A673 (cell line): ENCODE measurements at places on chromosomes 7 and 10. TPM values are rescaled to one million over a fixed set of nuclear protein-coding genes. Genes with fewer than 3 reads are reported as not detected.

DNA sequence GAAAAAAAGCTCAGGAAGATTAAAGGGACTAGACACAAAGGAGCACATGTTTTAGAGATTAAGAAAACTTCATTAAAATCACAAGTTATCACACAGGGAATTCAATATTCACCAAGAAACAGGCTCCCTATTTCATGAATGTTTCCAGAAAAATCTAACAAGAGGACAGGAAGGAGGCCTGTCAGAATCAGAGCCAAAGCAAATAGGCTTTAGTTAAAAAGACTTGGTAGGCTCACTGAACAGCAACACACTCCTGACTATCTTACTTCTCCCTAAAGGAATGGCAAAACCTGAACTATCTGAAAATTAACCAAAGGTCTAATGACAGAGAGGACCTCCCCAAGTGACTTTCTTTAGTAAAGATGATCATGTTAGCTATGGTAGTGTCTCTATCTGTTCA, 188.3 kb upstream of the MEOX2 start:
- H3K27ac ChIP-seq: no peak overlapping the region
- no peak overlapping the region for H3K4me3 ChIP-seq
- no peaks in the 10 kb centered on the region for H3K4me1 ChIP-seq
- no peaks in the 10 kb centered on the region for H3K36me3 ChIP-seq
- no peaks in the 10 kb centered on the region for H3K27me3 ChIP-seq

The FAM237B gene
- not detected in 2 replicates for total RNA-seq

- peak overlapping the region; percentile 17 for H3K4me3 ChIP-seq
- H3K4me1 ChIP-seq: no peaks in the 10 kb centered on the region
- no peak overlapping the region for H3K27ac ChIP-seq
- no peaks in the 10 kb centered on the region for H3K36me3 ChIP-seq
- H3K27me3 ChIP-seq: no peaks in the 10 kb centered on the region
Measured at GRCh38 chr7:140435252-140435895, 31.5 kb downstream of the RAB19 start.

The MYPN gene
- total RNA-seq: 0.87 and 1.7 TPM in 2 replicates

The AIFM2 gene
- total RNA-seq: 4.3 and 5.7 TPM in 2 replicates

The STEAP2 gene
- total RNA-seq: 114 and 134 TPM in 2 replicates

GRCh38 chr7:19470031-19470430, 238.8 kb downstream of the POLR1F start:
- H3K27me3 ChIP-seq: no peaks in the 10 kb centered on the region
- H3K36me3 ChIP-seq: no peaks in the 10 kb centered on the region
- no peaks in the 10 kb centered on the region for H3K4me1 ChIP-seq
- no peak overlapping the region for H3K4me3 ChIP-seq
- DNase-seq: no peak

DNA sequence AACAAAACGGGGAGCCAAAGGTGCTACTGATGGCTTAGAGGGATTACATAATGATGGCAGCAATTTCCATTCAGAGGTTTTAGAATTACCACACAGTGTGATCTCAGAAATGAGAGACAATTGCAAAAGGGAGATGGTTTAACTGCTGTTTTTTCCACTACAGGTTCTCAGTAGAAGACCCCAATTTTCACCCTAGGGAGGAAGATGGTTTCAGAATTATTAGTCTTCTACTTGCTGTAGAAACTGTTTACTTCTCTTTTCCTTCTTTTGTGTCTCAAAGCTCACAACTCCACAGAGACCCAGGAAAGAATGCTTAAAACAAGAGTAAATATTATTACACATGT, 226.5 kb downstream of the INHBA start:
- H3K4me3 ChIP-seq: no peak overlapping the region
- DNase-seq: no peak
- no peak overlapping the region for H3K27ac ChIP-seq
- H3K4me1 ChIP-seq: no peaks in the 10 kb centered on the region
- H3K27me3 ChIP-seq: no peaks in the 10 kb centered on the region
- H3K36me3 ChIP-seq: no peaks in the 10 kb centered on the region

DNA sequence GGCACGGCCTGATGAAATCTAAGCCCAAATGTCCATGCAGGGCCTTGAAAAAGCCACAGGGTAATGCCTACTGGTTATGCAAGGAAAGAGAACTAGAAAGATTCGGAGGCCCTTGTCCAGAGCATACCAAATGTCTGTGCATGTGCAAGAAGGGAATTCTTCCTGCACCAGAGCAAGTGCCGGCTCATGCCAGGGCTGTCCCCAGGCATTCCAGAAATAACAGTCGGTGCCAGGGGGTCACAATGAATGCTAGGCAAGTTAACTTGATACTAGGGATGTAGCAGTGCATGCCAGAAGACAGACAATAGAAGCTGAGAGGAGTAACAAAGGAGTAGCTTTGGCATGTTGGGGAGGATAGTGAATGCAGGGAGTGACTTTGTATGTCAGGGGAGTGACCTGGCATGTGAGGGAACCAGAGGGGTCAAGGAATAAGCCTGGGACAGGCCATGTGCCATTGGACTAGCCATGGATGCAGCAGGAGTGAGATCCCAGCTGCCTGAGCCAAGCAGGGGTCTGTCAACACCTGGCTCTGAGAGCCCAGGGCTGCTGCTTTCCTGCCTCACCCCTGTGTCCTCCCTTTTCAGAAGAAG, 119.5 kb upstream of the UNC5B start:
- H3K36me3 ChIP-seq: no peaks in the 10 kb centered on the region
- H3K4me3 ChIP-seq: no peak overlapping the region
- no peaks in the 10 kb centered on the region for H3K4me1 ChIP-seq
- H3K27ac ChIP-seq: no peak overlapping the region

- H3K27me3 ChIP-seq: no peaks in the 10 kb centered on the region
- no peaks in the 10 kb centered on the region for H3K36me3 ChIP-seq
- H3K4me3 ChIP-seq: no peak overlapping the region
- no peaks in the 10 kb centered on the region for H3K4me1 ChIP-seq
Measured at GRCh38 chr7:138308136-138308535, 151.9 kb upstream of the TRIM24 start.

DNA sequence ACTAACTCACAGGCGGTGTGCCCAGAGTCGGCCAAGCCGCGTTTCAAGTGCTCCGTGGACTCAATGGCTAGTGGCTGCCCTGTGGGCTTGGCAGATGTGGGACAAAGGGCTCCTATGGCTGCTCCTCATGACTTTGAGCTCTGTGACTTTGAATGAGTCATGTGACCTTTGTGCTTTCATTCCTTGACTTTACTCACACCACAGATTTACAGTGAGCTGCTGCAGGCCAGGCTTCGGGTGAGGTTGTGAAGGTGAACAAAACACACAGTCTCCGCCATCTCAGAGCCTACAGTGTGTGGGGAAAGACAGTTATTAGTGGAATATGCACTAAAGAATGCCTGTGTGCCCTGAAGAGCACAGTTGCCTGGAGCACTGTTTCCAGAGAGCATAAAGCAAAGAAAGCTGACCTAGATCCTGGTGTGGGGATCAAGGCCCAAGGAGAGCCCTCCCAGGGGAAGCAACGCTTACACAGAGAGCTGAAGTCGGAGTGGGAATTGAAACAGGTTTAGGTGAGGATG, 29.7 kb upstream of the PLEKHA1 start:
- no peaks in the 10 kb centered on the region for H3K36me3 ChIP-seq
- no peaks in the 10 kb centered on the region for H3K4me1 ChIP-seq
- H3K27me3 ChIP-seq: no peaks in the 10 kb centered on the region
- no peak overlapping the region for H3K27ac ChIP-seq
- DNase-seq: no peak
- no peak overlapping the region for H3K4me3 ChIP-seq

GRCh38 chr10:14773551-14774213, 1.0 kb downstream of the FAM107B start:
- H3K27ac ChIP-seq: no peak overlapping the region
- no peaks in the 10 kb centered on the region for H3K36me3 ChIP-seq
- H3K4me1 ChIP-seq: no peaks in the 10 kb centered on the region
- peaks cover 7% of the 10 kb centered on the region for H3K27me3 ChIP-seq

GRCh38 chr7:28700790-28701203, 257.3 kb downstream of the TRIL start:
- no peak overlapping the region for H3K4me3 ChIP-seq
- H3K4me1 ChIP-seq: peaks cover 36% of the 10 kb centered on the region
- DNase-seq: peak; percentile 42
- no peaks in the 10 kb centered on the region for H3K27me3 ChIP-seq

DNA sequence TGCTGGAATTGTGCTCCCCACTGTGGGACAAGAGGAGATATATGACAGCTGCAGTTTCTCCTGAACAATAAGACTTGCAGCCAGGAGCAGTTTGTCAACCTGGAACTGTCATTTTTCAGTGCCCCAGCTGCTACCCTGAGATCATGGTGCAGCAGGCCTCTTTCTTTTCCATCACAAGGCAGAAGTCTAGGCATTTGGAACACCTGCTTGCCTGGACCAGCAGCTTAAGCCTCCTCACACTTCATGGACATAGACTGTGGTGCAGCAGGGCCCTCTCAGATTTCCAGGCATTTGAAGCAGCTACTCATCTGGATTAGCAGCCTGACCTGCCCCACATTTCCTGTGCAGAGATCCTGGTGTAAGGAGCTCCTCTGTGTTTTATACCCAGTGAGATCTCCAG, 450.7 kb upstream of the TEX47 start:
- no peaks in the 10 kb centered on the region for H3K27me3 ChIP-seq
- no peak overlapping the region for H3K4me3 ChIP-seq
- DNase-seq: no peak
- H3K36me3 ChIP-seq: no peaks in the 10 kb centered on the region
- no peak overlapping the region for H3K27ac ChIP-seq
- no peaks in the 10 kb centered on the region for H3K4me1 ChIP-seq

The NKX2-3 gene
- total RNA-seq: 0.20 TPM in 1 of 2 replicates, not detected in the other

DNA sequence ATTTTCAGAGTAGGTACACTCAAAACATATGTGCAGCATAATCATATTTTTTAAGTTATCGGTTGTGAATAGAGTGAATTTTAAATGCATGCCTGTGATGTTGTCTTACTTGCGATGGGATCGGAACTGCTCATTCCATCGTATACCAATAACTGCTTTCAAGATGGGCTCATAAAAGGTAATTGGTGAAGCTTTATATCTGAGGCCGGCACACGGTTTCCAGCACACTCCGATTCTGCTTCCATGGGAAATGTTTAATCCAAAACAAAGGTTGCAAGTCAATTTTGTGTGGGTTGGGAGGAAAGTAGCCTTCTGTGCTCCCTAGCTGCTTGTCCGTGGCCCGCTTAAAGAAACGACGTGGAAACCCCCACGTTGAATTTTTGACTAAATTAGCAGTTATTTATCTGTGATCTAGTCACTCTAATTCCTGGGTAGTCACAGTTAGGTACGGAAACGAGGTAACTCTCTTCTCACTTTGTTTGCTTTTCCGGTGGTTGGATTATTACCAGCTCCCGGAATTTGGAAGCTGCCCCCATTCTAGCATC, 10.1 kb upstream of the CELF2 start:
- DNase-seq: no peak
- peaks cover 86% of the 10 kb centered on the region for H3K27me3 ChIP-seq
- no peak overlapping the region for H3K4me3 ChIP-seq
- H3K36me3 ChIP-seq: no peaks in the 10 kb centered on the region
- H3K4me1 ChIP-seq: no peaks in the 10 kb centered on the region

The PAX2 gene
- total RNA-seq: not detected in 2 replicates

The AVPI1 gene
- 2.4 and 2.6 TPM in 2 replicates for total RNA-seq

The JCAD gene
- total RNA-seq: 62.0 and 65.8 TPM in 2 replicates

DNA sequence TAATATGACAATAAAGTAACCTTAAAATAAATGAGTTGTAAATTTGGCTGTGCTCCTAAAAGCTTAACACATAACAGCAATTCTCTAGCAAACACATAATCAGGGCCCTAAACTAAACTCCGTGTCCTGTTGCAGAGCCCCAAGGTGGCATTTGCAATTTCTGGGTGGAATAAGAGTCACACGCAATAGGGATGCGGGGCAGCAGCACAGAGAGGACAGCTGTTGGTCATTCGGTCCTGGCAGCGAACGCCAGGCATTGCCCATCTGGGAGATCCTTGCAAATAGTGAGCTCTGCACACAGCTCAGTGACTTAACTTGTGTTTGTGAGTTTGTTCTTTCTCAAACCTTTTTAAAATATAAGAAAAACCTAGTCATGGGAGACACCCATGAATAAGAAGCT, 25.7 kb downstream of the PAXIP1 start:
- DNase-seq: no peak
- no peaks in the 10 kb centered on the region for H3K4me1 ChIP-seq
- peaks cover 36% of the 10 kb centered on the region for H3K36me3 ChIP-seq
- no peaks in the 10 kb centered on the region for H3K27me3 ChIP-seq
- H3K27ac ChIP-seq: no peak overlapping the region

The TMEM26 gene
- not detected in 2 replicates for total RNA-seq

The MGAM2 gene
- total RNA-seq: not detected in 2 replicates

The ADAM12 gene
- 0.11 and 0.17 TPM in 2 replicates for total RNA-seq

DNA sequence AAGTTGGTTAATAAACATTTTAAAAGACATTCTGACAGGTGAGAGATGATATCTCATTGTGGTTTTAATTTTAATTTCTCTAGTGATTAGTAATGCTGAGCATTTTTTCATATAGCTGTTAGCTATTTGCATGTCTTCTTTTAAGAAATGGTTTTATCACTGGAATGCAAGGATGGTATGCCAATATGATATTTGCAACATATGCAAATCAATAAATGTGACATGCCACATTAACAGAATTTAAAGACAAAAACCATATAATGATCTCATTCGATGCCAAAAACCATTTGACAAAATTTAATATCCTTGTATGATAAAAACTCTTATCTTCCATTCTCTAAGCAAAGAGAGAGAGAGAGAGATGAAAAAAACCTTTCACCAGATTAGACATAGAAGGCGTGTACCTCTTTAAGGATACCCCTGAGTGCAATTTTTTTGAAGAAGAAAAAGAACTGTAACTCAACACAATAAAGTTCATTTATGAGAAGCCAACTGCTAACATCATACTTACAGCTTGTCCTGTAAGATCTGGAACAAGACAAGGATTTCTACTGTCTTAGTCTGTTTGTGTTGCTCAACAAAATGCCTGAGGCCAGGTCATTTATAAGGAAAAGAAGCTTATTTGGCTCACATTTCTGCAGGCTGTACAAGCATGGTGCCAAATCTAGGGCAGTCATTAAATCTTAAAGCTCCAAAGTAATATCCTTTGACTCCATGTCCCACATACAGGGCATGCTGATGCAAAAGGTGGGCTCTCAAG, 39.7 kb upstream of the ZMYND11 start:
- H3K4me3 ChIP-seq: no peak overlapping the region
- DNase-seq: no peak
- H3K27me3 ChIP-seq: no peaks in the 10 kb centered on the region

GRCh38 chr10:21501731-21502347, 23.6 kb downstream of the SKIDA1 start:
- no peak overlapping the region for H3K27ac ChIP-seq
- H3K4me3 ChIP-seq: no peak overlapping the region
- no peaks in the 10 kb centered on the region for H3K36me3 ChIP-seq
- H3K4me1 ChIP-seq: peaks cover 6% of the 10 kb centered on the region
- H3K27me3 ChIP-seq: no peaks in the 10 kb centered on the region
- no peak for DNase-seq

DNA sequence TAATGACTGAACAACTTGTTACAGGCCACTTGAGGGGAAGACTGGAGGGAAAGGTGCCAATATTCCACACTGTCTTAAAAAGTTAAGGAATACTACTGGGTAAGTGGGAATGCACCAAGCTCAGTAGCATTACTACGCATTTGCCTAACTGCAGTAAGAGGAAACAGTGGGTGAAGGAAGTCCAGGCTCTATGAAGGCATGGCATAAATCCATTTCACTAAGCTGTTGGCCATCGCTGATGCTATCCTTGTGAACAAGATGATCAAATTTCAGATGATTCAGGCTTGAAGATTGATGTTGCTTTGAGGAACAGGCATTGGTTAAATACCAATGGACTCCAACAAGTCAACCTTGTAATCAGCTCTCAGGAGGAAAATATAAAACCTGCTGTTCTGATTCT, 44.2 kb upstream of the TES start:
- H3K4me1 ChIP-seq: peaks cover 14% of the 10 kb centered on the region
- H3K4me3 ChIP-seq: no peak overlapping the region
- H3K36me3 ChIP-seq: no peaks in the 10 kb centered on the region
- peak overlapping the region; percentile 13 for H3K27ac ChIP-seq
- no peaks in the 10 kb centered on the region for H3K27me3 ChIP-seq
- DNase-seq: no peak
